ENCODE measurements at places on chromosomes 12 and 14. TPM values are rescaled to one million over a fixed set of nuclear protein-coding genes. Genes with fewer than 3 reads are reported as not detected.

DNA sequence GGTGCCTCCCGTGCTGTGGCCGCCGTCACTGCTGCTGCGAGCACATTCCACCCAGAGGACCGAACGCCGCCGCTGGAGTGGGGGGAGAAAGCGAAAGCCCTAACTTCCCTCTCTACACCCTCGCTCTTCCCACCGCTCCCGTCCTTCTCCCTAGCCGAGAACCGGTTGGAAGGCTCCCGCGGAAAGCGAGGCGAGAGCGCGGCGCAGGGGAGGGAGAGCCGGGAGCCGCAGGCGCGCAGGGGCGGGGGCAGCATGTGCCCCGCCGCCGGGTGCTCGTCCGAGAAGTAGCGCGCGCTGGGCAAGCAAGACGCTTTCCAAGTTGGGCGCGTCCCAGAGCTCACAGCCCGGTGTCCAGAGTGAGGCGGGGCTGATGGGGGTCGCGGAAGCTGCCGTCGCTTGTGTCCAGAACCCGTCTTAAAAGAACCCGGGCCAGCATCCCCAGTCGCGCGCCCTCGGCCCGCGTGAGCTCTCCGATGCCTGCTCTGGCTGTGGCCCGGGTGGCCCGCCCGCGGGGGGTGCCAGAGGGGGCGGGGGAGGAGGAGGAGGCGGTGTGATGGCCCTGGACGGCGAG is at the start of gene TRHDE:
Gene TRHDE (plus strand): TSS at position 280 of the 571 bp plus-strand sequence. CDS start 274 bp downstream, at position 554.
- no peak for DNase-seq

GRCh38 chr14:102821252-102821651 is 44.0 kb downstream of the TRAF3 start:
- no peak for DNase-seq

SERPINA12 gene
- total RNA-seq: not detected

DNA sequence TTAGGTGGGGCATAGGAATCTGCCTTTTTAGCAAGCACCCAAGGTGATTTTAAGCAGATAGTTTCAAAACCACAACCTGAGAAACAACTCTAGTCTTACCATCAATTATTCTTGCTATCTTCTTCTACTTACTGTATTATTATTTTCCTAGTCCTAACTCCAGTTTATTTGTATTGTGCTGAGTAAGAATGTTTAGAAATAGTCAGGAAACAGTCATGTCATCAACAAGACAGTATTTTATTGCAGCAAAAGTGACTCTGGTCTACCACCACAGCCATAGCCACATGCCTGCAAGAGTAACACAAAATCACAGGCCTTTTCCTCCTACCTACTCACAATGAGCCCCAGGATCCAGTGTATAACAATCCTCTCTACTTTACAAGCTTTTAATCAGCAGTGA is 46.3 kb upstream of the FLRT2 start:
- DNase-seq: no peak

CLEC4D gene
- total RNA-seq: 3.6 TPM

- no peak for DNase-seq
Observed at GRCh38 chr14:104687601-104688504, 1.6 kb upstream of the INF2 start.

TAS2R8 gene
- total RNA-seq: not detected

GRCh38 chr14:37550511-37550910 is 44.5 kb downstream of the FOXA1 start:
- DNase-seq: no peak

FAM181A gene
- total RNA-seq: not detected

DNA sequence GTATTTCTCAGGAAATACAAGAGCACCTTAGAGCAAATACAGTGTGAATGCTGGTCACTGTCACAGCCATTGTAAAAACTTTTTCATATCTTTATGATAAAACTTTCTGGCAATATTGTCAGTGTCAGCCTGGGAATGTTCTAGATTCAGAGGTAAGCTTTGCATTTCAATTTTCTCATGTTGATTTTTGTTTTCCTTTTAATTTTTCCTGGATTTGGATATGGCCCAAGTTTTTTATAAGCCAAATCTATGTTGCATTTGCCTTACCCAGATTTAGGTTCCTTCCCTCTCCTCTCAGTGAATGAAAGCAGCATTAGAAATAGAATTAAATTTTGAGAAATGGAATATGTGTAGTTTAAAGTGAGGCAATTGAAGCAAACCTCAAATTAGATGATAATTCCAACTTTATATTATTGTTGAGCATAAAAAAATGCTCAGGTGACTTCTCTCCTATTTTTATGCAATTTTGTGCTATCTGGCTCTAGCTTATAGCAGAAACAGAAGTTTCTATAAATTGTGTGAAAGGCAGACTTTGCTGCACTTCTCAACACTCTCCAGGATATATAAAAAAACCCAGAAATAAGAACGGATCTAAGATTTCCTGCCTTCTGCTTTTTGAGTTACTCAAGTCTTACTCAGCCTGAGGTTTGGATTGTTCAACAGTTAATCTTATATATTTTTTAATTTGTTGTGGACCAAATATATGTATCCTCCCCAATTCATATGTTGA is 368.2 kb upstream of the PRICKLE1 start:
- no peak for DNase-seq

DNA sequence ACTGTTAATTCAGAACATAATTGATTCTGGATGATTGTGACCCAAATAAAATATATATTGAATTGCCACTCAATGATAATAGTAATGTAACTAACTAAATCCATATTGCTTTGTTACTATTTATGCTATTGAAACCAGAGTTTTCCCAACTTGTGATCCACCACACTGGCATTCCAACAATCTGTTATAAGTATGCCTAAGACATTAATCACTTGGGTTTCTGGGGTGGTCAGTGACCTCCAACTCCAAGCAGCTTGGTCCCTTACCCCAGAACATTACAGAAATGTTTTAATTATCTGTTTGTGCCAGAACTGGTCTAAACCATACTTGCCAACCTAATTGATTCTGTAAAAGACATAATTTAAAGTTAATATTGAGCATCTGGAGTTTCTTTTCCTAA is 14.6 kb downstream of the CAPS2 start:
- no peak for DNase-seq

DNA sequence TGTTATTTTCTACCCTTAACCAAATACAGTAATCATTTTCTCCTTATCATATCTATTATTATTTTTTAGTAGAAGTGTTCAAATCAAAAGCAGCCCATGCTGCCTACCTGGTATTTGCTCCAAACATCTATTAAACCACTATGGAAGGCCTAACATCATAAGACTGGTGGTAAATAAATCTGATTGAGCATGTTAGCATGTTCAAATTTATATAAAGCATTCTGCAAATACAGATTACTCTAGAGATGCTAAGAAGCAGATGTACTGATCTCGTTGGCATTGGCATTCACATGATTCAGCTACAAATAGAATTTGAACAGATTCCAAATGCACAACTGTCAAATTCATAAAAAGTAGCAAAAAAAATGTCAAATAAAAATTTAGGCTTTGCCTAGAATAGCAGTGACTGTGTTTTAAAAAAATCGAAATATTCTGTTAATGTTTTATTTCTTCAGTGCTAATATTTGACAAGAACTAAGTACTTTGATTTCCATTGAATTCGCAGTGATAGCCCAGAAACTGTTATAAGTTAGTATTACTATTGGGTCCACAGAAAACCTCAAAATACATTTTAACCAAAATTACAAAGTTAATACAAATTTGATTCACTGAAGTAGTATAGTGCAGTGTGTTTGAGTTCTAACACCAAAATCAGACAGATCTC is 9.4 kb upstream of the OSBPL8 start:
- no peak for DNase-seq

CISTR gene
- not detected for total RNA-seq

- DNase-seq: no peak
Observed at GRCh38 chr12:132741620-132742019, 20.0 kb downstream of the ANKLE2 start.

DNA sequence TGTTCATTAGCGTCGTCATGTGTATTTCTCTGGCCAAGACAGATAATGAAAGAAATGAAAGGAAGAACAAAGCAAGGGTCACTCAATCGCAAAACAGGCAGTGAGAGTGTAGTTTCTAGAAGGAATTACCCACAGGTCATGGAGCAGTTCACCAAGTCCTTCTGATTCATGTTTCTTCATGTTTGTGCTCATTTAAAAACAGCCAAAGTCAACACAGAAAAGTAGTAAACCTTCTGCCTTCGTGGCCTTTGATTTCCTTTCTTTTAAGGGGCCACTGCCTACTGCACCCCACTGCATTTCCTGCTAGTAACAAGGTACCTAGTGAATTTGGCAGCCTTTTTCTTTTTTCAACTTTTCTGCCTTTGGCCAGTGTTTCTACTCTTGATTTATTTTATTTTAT is 75.1 kb downstream of the KCNK13 start:
- no peak for DNase-seq

DNA sequence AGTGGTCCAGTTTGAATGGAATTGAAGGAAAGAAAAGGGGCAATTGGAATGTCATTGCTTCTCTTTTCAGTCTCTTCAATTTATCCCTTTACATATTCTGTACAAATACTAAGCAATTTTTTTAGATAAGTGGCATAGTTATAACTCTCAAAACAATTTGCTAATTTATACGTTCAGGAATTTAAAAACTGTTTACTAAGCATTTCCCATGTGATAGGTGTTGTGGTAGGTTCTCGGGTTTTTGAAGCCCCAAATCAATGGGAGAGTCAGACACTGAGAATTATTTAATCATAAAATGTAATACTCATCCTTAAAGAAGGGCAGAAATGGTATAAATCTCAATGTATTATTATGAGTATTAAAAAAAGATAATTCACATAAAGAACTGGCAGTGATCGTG is 197.1 kb downstream of the CNTN1 start:
- no peak for DNase-seq

FLRT2 gene
- 26.4 TPM for total RNA-seq

GRCh38 chr12:131793243-131794022 is 34.8 kb upstream of the MMP17 start:
- no peak for DNase-seq

NEMP1 gene
- total RNA-seq: 10.2 TPM

DNA sequence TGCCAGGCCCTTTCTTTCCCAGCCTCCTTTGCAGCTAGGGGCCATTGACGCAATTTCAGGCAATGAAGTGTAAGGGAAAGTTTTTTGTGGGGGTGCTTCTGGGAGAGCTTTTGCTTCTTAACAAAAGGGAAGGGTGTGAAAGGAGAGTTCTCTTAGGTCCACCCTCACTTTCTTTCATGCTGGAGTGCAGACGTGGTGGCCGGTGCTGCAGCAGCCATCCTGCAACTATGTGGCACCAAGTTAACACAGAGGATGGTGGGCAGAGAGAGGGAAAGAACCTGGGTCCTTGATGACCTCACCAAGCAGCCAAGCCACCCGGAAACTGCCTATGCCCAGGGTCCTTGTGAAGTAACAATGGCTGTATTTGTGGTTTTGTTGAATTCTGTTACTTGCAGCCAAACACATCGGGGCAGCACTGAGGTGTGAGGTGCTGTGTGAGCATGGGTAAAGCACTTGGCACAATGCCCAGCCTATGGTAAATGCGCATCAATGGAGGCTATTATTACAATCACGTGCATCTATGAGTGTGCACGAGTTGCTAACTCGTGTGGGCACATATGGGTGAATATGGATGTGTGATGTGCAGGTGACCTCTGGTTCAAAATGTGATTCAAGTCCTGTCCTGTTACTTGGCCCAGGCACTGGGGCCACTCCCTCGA is 122.6 kb downstream of the CALM1 start:
- DNase-seq: no peak

SCNN1A gene
- 15.9 TPM for total RNA-seq

PPFIA2 gene
- total RNA-seq: 18.3 TPM

ANG gene
- total RNA-seq: 31.2 TPM

NGB gene
- total RNA-seq: not detected

PTMS gene
- 184 TPM for total RNA-seq

DNA sequence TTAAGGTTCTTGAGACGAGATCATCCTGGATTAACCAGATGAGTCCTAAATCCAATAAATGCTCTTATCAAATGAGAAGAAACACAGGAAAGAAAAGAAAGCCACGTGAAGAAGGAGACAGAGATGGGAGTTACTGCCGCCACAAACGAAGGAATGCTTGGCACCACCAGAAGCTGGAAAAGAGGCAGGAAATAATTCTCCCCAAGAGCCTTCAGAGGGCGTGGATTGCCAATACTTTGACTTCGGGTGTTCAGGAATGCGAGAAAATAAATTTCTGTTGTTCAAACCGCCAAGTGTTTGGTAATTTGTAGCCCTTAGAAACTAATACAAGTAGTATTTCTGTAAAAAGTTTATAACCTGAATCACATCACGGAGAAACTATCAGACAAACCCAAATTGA is 31.3 kb downstream of the ABCD2 start:
- no peak for DNase-seq

ADAMTS20 gene
- not detected for total RNA-seq

DNA sequence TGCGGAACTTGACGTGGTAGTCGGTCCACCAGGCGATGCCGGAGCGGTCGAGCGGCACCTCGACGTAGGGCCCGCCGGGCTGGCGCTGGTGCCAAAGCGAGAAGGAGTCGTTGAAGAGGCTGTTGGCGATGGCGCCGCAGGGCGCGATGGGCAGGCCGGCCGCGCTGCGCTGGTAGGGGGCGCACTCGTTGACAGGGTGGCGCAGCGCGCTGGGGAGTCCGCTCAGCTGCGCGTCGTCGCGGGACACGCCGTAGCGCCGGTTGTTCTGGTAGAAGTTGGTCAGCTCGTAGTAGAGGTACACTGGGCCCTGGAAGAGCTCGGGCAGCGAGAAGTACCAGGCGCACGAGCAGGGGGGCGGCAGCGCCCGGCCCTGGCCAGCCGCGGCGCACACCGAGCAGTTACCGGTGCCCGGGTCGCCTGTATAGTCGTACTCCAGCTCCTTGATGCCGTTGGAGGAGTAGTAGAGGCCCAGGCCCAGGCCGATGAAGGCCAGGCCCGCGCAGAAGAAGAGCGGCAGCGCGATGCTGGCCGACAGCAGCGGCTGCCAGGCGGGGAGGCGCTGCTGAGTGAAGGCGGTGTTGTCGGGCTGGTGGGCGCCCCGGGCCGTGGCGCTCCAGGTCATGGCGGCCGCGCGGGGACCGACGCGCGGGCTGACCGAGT is 482 bp downstream of the TMEM30B start:
- DNase-seq: peak; percentile 38

- peak; percentile 18 for DNase-seq
Observed at GRCh38 chr12:71780237-71780822, 25.7 kb downstream of the RAB21 start.

KRT79 gene
- not detected for total RNA-seq

DNA sequence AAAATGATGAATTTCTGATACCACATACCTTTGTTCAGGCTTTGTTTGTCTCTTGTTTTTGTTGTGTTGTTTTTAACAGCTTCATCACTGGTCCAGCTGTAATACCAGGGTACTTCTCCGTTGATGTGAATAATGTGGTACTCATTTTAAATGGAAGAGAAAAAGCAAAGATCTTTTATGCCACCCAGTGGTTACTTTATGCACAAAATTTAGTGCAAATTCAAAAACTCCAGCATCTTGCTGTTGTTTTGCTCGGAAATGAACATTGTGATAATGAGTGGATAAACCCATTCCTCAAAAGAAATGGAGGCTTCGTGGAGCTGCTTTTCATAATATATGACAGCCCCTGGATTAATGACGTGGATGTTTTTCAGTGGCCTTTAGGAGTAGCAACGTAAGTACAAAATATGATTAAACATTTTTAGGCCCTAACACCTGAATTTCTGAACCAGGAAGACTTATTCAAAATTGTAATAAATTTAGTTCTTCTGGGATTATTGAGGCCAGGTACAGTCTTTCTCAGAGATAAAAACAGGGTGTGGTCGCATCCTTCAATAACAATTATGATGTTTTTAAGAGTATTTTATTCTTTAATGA is 22.4 kb downstream of the RXYLT1 start:
- no peak for DNase-seq

Measured in tibial nerve (tissue), 4 donors.